GM10248 (cell line): ENCODE measurements at places on chromosomes 7 and 10.

DNA sequence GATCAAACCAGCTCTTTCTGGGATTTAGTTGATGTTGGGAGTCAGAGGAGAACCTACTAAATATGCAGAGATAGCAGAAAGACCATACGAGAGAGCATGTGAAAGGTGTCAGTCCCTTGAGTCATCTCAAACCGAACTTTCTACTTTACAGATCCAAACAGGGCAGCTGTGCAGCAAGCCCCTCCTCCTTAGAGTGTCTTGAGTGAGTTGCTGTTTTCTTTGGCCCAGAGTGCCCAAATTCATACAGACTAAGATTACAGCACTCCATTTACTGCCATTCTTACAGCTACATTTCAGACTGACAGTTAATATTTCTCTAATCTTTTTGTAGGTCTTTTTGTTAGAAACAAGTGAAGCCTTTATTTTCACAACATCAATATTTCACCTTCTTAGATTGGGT lies 53.4 kb downstream of the NRCAM start:
- no peak for DNase-seq

- no peak for DNase-seq
Observed at GRCh38 chr10:31760674-31761081, 168.0 kb downstream of the ARHGAP12 start.

DNA sequence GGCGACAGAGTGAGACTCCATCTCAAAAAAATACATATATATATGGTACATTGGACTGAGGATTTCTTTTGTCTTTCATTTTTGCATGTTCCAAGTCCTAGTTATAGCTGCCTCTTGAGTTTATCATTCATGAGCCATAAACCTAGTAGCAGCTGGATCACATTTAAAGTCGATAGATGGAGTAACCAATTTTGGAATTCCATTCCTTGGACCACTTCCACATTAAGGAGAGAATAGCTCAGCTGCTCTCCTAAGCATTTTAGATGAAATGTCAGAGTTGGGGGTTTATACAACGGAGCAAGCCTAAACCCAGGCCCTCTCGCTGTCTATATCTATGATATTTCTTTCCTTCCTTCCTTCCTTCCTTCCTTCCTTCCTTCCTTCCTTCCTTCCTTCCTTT lies 141.2 kb downstream of the LYZL1 start:
- no peak for DNase-seq

- no peak for DNase-seq
Observed at GRCh38 chr10:15842556-15843169, 17.6 kb downstream of the MINDY3 start.

GRCh38 chr10:8104005-8104404 lies 49.5 kb downstream of the GATA3 start:
- no peak for DNase-seq

DNA sequence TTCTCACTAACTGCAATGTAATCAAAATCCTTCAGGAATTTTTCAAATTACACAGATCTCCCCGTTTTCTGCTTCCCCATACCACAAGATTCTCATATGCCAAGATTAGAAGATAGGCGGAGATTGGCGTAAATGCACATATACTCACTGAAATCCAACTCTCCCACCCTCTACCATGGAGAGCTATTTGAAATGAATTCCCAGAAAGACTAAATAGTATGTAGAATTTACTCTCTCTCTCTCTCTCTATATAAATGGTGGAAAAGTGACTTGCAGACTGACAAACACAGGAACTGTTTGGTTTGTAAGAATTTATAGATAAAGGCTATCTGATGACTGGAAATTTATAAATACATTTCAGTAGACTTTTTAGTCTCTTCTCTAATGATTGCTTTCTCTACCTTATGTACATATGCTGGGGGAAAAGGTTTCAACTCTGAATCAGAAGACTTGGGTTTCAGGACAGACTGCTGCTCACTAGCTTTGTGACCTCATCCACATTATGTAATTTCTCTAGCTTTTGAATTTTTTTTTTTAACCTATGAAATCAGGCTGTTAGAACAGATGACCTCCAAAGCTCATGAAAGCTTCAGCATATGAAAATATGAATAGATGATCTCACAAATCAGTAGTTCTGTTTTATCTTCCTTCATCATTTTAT lies 67.8 kb upstream of the CSTF2T start:
- DNase-seq: no peak

DNA sequence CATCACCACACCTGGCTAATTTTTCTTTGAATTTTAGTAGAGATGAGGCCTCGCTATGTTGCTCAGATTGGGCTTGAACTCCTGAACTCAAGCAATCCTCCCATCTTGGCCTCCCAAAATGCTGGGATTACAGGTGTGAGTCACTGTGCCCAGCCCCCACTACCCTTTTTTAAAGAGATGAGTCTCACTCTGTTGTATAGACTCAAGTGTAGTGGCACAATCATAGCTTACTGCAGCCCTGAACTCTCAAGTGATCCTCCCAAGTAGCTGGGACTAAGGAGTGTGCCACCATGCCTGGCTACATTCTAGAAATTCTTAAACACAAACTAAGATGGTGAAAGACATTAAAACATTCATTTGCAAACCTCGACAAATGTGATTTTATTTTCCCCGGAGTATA lies 12.6 kb downstream of the SYPL1 start:
- DNase-seq: no peak

DNA sequence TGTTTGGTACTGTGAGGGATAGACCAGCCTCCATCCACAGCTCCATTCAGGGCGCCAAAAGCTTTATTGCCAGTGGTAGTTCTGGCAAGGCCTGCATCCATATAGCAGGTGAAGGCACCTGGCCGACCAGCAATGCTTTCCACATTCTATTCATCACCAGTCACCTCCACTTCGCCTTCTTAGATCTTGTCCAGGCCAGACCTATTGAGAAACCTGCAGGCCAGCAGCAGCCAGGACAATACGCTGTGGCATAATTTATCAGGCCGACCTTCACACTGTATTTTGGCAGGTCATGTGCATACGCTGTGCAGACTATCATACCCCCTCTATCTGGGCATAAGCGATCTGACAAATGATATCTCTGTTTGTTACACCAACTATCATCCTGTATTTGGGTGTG lies 15.2 kb upstream of the KNDC1 start:
- no peak for DNase-seq
